ENCODE measurements at places on chromosomes 16 and 17.

DNA sequence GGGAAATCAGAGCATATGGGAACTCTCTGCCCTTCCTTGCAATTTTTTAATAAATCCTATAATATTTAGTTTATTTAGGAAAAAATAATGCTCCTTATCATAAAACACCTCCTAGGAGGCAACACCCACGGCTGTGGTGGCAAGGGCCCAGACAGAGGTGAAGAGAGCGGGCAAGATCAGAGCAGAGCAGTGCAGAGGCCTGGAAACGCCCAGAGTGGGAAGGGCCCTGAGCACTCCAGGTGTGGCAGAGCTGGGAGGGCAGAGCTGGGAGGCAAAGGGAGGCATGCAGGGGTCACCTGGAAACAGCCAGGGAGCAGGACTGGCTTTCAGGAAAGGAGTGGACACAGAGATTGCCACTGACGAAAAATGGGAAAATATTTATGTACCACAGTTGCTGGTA is 17.3 kb downstream of the FBXO31 start:
- DNase-seq = no peak

GRCh38 chr17:49566668-49567071 is 9.0 kb upstream of the NXPH3 start:
- no peak for DNase-seq

GRCh38 chr17:2282297-2282873 is 21.2 kb downstream of the SMG6 start:
- no peak for DNase-seq

DNA sequence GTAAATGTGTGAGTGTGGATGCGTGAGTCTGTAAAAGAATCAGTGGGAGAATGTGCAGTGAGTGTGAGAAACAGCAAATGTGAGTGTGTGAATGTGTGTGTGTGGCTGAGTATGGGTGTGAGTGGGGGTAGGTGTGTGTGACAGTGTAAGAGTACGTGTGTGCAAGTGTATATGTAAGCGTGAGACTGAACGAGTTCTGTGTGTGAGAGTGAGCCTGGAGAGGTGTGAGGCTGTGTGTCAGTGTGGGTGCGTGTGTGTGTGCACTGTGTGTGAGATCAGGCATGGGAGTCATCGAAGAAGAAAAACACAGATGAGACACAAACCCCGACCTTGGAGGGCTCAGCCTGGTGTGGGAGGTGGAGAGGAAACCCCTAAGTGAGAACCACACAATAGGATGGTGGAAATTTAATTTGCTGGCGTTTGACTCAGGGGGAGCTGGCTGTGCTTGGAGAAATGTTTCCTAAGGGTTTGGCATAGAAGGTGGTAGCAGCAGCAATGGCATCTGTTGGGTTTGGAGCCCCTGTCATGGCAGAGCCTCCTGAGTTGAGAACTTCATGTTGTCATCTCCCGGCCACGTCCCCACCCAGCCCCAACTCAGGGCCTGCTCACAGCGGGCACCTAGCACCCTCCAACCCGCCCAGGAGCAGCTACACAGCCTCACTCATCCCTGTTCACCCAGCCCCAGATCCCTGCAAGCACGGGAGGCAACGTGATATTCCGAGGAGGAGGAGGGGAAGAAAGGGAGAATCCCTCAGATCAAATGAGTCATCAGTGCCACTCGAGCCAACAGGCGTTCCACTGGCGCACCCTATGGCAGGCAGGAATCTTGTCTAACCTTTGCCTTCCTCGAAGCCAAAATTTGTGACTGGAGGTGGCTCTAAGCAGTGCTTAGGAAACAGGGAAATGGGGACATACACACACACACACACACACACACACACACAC is 14.3 kb upstream of the NUBP1 start:
- DNase-seq = peak; percentile 75

DNA sequence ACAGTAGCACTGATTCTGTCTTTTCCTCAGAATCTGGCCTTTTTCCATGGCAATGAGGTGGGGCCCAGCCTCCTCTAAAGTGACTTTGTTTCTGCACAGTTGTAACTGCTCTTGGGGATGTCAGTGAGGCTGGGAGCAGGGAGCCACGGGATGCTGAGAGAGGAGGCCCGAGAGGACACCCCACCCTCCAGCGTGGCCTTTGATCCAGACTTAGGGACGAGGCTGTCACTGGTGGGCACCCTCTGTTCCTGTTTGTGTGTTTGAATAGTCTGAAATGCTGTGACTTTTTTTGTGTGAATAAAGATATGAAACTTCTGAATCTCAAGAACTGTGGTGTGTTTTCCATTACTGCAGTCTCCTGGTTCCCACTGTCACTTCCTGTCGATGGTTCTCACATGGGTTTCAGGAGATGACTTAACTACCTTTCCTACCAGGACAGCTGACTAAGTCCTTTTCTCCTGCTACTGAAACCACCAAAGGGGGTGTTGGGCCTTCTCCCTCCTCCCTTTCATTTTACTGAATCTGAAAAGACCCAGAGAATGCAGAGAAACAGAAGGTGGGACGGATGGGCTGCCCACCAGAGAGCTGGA is 18.6 kb downstream of the KCTD2 start:
- DNase-seq = no peak

- no peak for DNase-seq
Observed at GRCh38 chr16:50002190-50002589, 22.8 kb upstream of the CNEP1R1 start.

- no peak for DNase-seq
Observed at GRCh38 chr17:61583242-61583641, 7.8 kb downstream of the NACA2 start.

GRCh38 chr17:61289408-61290385 is 109.9 kb upstream of the TBX2 start:
- DNase-seq = no peak

DNA sequence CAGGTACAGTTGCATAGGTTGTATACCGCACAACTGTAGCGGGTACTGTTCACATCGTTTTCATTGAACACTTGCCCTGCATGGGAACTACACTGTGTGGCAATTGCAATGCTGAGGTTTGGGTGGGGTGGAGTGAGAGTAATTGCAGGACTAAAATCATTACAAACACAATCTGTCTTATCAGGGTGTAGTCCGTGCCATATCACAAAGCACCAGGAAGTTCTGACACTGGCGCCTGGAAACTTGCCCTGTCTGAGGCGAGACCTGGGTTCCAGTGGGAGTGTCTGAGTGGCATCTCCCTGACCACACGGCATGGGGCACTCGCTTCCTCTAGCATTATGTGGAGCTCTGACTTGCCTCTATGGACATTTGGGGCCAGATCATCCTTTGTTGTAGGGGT is 153.4 kb downstream of the RGS9 start:
- no peak for DNase-seq

DNA sequence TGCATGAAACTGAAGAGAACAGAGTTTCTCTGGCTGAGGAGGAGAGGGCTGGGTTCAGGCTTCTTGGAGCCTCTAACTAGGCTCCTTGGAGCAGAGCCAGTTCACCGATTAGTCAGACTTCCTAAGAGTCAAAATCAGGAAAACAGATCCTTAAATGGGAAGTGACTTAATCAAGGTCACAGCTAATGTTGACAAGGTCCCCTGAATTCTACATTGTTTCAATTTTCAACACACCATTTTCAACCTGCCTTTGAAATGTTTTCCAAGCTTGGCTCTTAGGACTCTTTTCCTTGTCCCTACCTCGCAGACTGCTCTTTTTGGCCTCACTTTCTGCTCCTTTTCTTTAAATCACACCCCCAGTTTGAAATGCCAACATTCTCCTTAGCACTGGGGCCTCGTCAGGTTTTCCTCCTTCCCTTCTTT is 16.3 kb downstream of the MYL4 start:
- no peak for DNase-seq

GRCh38 chr17:15490634-15491261 is 23.3 kb upstream of the CDRT4 start:
- DNase-seq = no peak

DNA sequence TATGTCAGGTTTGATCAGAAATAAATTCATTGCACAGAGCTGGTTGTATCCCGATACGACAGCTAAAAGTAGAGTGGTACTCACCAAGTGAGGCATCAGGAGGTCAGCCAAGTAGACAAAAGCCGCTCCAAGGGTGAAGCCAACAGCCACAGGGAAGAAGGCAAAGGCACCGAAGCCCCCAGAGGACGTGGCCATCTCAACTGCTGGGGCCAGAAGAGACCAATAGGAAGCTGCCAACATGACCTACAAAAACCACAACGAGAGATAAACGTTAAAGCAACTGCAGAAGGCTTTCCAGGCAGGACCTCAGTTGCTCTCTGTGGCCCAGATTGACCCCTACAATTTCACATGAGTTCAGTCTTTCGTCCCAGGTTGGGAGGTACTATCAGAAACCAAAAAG is 61.0 kb downstream of the SLC39A11 start:
- DNase-seq = no peak

GRCh38 chr16:90026135-90026534 is 6.9 kb upstream of the DBNDD1 start:
- DNase-seq = no peak

DNA sequence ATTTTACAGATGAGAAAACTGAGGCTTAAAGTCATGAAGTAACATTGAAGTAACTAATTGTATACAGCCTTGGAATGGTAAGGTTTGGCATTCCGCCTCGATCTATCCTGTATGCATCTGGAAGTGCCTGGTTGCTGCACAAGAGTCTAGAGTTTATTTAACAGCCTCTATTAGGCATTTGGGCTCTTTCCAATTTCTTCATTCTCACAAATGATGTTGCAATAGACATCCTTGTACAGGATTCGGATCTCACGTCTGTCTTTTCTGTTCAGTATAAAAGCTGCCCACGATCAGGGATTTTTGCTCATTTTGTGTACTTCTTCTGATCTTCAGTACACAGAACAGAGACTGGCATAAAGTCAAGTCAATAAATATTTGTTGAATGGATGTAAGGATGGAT is 100.5 kb downstream of the AIPL1 start:
- no peak for DNase-seq

DNA sequence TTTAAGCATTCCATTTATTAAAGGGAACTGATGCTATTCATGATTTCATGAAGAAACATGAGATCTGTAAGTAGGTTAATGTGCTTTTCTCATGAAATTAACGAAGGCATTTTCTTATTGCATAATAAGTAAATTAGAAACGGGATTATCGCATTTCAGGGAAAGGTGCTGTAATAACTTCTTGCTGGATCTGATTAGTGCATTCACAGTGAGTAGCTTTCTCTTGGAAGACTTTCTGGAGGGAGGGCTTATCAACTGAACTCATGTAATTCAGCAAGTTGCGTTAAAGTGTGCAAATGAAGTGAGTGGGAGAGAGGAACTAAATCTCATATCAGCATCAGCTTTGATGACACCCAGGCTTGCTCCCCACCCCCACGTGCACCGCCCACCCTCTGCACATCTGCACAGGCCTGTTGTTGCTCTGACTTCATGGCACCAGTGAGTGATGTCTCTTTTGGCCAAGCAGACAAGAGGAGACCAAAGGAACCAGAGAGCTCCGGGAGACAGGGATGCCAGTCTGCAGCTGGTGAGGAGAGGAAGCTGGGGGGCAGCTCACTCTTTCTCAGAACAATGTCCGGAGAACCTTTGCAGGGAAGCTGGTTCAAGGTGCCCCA is 26.3 kb upstream of the GAS7 start:
- DNase-seq = no peak

DNA sequence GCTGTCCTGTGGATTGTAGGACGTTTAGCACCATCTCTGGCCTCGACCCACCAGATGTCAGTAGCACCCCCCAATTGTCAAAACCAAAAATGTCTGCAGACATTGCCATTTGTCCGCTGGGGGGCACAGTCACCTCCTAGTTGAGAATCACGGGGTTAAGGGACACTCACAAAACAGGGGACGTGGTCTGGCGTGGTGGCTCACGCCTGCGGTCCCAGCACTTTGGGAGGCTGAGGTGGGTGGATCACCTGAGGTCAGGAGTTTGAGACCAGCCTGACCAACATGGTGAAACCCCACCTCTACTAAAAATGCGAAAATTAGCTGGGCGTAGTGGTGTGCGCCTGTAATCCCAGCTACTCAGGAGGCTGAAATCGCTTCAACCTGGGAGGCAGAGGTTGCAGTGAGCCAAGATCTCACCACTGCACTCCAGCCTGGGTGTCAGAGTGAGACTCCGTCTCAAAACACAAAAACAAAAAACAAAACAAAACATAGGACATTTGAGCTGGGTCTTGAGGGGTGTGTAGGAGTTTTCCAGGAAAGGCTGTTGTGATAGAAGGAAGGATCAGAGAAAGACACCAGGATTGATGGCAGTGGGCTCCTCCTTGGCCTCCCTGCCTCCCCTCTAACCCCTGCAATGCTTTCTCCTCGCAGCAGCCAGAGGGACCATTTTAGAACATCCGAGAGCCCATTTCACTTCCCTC is 171.8 kb upstream of the GSE1 start:
- DNase-seq = no peak

DNA sequence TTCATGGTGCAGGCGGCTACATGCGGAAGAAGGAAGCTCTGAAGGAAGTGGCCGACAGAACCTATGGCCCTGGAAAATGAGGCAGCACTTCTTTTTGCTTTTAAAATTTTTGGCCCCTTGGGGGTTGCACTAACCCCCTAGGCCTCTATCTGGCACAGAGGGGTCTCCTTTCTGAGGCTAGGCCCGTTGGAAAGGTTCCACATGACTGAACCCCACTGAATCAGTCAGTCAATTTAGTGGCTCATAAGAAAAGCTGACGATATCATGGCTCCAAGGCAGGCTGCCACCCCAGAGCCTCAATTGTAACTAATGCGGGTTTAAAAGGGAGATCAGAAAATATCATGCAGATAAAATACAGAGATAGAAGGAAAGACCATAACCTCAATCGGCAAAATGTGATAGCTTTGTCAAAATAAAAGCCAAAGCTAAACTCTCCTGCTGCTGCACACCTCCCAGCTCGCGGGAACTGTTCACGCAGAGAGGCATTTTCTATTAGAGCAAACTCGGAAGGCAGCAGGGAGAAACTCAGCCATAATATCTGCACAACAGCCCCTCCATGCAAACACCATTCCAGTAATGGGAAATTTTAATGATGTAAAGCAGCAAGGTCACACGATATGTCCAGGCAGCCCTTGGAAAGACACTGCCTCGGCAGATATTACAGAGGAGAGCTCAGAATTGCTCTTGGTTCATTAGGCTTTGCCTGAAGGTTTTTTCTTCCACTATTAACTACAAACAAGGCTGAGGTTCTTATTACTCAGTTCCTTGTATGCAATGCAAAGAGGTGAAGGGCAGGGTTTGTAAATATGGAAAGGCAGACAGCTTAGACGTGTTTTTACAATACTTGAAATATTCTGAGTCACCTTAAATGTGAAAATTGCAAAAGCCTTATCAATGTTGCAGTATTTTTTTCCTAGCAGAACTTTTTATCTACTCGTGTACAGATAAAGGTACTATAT is 200.4 kb upstream of the PMFBP1 start:
- no peak for DNase-seq

DNA sequence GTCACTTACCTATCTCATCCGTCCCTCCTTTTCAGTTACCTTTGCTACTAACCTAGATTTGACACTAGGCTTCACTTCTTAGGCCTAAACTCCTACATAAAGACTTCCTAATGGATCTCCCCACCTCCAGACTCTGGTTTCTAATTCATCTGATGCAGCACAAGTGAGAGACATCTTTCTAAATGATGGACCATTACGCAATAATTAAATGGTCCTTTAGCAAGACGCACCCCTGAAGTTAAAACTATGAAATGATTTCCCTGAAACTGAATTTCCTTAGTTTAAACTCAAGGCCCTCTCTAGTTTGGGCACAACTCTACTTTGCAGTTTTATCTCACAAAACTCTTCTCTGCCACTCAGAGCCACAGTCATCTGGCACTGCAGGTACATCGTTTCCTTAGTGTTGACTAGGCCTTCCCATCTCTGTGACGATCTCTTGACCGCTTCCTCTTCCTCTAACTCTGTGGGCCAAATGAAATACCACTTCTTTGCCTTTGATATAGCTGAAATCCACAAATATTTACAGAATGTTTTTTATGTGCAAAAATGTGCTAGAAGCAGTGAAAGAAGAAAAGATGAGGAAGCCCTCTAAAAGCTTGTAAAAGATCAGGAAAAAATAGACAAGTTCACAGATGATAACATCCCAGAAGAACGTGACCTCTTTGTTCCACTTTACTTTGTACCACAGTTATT is 3.3 kb downstream of the SYNRG start:
- no peak for DNase-seq

Measured in RWPE2 (cell line).